ENCODE measurements at places on chromosomes 1 and 21.

GRCh38 chr1:154982897-154983648 is at the start of gene FLAD1:
Gene FLAD1, plus strand, starts transcription at chr1:154983344. Its CDS starts 351 bp downstream, at chr1:154983695.
- DNase-seq, result peak; percentile 100

- no peak for DNase-seq
These were observed 71.4 kb upstream of the ABCG1 start for GRCh38 chr21:42147386-42148020.

DNA sequence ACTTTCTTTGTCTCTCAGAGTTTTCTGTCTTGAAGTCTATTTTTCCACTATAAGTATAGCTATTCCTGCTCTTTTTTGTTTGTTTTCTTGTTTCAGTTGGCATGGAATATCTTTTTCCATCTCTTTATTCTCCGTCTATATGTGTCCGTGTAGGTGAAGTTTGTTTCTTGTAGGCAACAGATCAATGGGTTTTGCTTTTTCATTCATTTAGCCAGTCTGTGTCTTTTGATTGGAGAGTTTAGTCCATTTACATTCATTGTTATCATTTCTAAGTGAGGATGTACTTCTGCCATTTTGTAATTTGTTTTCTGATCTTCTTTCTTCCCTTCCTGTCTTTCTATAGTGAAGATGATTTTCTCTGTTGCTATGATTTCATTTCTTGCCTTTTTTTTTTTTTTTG is 132.5 kb upstream of the GPR52 start:
- no peak for DNase-seq

- DNase-seq, result no peak
These were observed 4.3 kb downstream of the AGRN start for GRCh38 chr1:1024149-1024770.

- peak; percentile 42 for DNase-seq
These were observed 6.0 kb downstream of the DYNLT5 start for GRCh38 chr1:66758241-66758755.

DNA sequence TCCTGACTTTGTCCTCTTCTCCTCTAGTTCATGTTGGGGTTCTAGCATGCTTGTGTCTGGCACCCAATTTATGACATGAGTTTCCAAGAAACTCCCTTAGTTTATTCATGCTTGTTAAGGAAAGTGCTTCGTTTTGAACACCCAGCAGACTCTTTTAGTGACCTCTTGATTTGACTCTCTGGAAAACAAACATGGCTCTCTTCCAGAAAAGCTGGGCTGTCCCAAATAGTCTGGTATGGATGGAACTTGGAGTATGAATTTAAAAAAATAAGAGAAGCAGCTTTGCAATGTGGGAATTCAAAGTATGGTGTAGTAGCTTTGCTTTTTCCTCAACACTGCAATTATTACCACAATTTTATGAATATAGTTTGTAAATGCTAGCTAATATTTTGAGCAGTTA is 143.4 kb upstream of the C8B start:
- DNase-seq, result no peak

DNA sequence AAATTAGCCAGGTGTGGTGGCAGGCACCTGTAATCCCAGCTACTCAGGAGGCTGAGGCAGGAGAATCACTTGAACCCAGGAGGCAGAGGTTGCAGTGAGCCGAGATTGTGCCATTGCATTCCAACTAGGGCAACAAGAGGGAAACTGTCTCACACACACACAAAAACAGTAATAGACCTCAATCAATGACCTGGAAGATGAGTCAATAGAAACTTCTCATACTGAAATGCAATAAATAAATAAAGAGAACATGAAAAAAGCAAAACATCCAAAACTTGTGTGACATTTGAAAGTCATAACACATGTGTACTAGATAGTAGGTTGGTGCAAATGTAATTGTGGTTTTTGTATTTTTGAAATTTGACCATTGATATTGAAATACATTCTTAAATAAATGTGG is 1338.5 kb downstream of the AMY1C start:
- DNase-seq, result no peak

DNA sequence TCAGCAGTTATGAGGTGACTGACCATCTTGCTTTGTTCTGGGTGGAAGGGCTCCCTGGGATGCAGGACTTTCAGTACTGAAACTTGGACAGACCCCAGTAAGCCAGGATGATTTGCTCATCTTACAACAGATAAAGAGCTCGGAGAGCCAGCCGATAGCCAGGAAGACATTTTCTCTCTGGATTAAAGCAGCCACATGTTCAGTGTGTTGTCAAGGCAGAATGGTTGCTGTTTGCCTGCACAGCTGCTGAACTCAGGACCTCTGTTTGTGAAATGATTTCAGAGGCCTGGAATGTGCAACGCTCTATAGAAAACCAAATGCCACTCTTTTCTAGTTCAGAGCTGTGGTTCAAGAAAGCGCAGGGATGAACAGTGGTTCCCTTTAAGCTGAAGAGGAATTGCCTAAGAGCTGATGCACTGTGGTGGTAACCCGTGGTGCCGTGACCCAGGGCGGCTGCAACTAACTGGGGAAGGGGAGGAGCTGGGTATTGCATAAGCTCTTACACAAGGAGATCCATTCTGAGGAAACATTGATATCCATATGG is 40.7 kb downstream of the CASQ2 start:
- DNase-seq, result peak; percentile 4

- no peak for DNase-seq
These were observed 74.3 kb upstream of the KCNJ15 start for GRCh38 chr21:38182370-38182985.

- DNase-seq, result no peak
These were observed 37.8 kb upstream of the DOCK7 start for GRCh38 chr1:62726011-62726442.

DNA sequence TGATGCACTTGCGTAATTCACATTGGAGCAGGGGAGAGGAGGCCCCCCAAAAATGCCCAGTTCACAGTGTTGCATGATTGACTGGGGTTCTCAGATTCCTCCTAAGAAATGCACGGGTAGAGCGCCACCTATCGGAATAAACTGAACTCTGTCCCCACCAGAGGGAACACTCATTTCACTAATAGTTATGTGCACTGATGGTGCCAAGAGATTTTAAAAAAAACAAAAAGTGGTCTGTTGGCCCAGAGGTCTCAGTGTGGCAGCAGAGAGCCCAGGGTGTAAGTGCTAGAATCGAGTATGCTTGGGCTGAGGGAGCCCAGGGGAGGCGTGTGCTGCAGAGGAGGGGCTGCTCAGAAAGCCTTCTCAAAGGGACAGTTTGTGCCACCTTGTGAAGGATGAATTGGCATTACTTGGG is 6.9 kb downstream of the PINK1 start:
- peak; percentile 23 for DNase-seq

GRCh38 chr1:9062021-9062471 is 7.4 kb downstream of the SLC2A5 start:
- DNase-seq, result no peak

- no peak for DNase-seq
These were observed 667.1 kb upstream of the PKN2 start for GRCh38 chr1:88016947-88017346.

GRCh38 chr1:31675161-31675560 is 28.7 kb downstream of the COL16A1 start:
- DNase-seq, result no peak

GRCh38 chr1:180482425-180483275 is 19.7 kb downstream of the ACBD6 start:
- peak; percentile 77 for DNase-seq

GRCh38 chr21:16162953-16163352 is 433.2 kb downstream of the USP25 start:
- DNase-seq, result no peak

GRCh38 chr1:168609741-168610510 is 33.5 kb downstream of the XCL1 start:
- no peak for DNase-seq

- DNase-seq, result no peak
These were observed 97.8 kb upstream of the LPGAT1 start for GRCh38 chr1:211928290-211928801.

DNA sequence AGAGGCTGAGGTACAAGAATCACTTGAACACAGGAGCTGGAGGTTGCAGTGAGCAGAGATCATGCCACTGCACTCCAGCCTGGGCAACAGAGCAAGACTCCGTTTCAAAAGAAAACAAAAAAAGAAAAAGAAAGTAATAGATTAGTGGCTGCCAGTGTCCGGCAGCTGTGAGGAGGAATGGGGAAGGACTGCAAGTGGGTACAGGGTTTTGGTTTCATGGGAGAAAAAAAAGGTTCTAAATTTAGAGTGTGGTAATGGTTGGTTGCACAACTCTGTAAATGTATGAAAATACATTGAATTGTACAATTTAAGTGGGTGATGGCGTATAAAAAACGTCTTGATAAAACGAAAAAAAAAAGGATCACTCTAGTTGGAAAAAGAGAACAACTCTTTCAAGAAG is 6.7 kb downstream of the TAF1A start:
- no peak for DNase-seq
